ENCODE measurements at places on chromosomes 12 and 14.

GRCh38 chr12:72694193-72694592 lies 422.0 kb downstream of the TRHDE start:
- no peak for DNase-seq

- no peak for DNase-seq
These were observed 22.1 kb upstream of the SRGAP1 start for GRCh38 chr12:63822352-63822751.

DNA sequence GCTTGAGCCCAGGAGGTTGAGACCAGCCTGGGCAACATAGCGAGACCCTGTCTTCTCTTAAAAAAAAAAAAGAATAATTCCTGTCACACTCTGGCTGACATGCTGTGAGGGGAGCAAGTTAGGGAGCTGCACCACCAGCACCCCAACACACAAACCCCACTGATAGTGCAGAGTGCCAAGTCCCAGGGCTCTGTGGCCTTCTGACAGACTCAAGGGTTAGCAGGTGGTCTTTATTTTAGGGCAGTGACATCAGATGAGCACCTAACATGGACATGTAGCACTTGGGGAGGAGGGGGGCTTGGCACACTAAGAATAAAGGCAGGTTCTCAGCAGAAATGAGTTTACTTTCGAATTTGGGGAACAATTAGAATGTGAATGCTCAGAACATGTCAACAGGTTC lies 6.8 kb downstream of the USP5 start:
- no peak for DNase-seq

DNA sequence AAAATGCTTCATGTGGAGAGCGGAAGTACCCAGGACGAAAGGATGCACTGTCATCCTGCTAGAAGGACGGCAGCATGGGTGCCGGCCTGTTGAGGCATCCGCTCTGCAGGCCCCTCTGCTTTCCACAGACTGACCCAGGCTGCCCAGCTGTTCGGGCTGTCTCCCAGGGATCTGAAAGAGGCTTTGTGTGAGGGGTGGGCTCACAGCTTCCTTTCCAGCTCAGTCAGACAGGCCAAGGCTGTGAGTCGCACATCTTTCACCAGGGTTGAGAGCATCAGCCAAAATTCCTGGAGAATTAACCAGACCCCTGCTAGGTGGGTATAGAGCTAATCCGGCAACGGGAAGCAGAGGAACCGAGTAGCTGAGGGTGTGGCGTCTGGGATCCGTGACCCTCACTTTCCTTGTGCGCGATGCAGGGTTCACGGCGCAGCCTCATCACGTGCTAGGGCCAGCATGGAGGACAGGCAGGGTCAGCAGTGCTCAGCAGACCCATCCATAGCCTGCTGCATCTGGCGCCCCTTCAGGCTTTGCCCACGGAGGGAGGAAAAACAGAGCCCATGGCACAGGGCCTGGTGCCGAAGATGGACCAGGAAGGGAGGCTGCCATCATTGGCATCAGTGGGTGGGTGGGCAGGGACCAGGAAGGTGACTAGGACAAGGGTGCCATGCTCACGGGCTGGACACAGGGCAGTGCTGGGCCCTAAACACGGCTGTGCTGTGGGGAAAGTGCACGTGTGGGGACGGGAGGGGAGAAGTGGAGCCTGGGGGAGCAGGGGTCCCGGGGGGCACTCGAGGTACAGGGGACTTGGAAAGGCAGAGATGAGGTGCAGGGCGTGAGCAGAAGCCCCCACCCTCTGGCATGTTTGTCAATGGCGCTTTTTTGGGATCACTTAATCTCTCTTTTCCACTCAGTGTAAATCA lies 9.2 kb upstream of the SIVA1 start:
- no peak for DNase-seq

DNA sequence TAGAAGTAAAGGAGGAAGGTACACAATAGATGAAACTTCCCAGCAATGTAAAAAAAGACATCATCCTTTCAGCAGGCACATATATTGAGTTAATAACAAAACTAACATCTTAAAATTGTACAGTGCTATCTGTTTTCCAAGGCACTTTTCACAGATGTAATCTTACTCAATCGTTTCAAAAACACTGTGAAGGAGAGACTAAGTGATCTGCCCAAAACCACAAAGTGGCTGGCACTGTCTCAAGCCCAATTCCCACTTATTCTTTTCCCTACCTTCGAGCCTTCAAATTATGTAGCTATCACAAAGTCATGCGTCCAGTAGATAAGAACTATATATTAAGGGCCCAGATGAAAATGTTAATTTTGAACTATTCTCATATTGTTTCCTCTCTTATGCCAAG lies 193.6 kb upstream of the RASSF8 start:
- DNase-seq, result no peak

DNA sequence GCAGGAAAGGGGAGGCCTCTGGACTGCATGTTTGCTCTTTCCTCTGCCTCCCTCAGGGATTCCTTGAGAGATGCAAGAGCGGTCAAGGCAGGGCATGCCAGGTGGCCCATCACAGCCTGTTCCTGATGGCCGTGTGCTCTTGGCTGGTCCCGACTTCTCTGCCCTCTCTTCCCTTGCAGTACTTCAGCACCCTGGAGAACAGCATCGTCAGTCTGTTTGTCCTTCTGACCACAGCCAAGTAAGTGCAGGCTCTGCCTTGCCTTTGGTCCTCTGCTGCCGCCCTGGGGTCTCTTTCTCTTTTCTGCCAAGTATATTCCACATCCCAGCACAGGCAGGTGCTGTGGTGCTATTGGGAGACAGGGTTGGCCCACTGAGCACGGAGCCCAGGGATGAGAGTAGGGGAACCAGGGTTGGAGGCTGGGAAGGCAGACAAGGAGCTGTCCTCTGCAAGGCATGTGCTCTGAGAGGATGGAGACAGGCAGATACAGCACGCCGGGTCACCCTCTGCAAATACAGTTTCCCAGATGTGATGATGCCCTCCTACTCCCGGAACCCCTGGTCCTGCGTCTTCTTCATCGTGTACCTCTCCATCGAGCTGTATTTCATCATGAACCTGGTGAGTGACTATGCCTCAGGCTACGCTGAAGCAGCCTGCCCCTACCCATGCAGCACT lies 51.9 kb downstream of the TPCN1 start:
- no peak for DNase-seq

DNA sequence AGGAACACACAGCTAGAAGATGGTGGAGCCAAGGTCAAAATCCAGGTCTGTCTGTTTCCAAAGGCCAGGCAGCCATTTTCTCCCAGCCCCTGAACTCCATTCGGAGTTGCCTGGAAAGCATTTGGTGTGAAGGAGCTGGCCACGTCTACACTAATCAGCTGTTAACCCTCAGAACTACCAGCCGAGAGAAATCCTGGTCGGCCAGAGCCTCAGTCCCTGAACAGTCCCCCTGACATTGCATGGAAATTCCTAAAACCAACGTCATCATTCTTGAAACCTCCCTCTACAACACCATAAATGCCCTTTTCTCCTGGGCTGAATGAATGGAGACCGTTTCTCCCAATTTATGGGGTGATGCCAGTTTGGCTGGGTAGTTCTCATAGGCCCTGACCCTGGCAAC lies 245.6 kb downstream of the SLC41A2 start:
- DNase-seq, result no peak

Measured in activated T-cell treated with anti-CD3 and anti-CD28 coated beads for 1 hour (primary cell).